T-helper 22 cell (primary cell): ENCODE measurements at places on chromosomes 5 and 9.

DNA sequence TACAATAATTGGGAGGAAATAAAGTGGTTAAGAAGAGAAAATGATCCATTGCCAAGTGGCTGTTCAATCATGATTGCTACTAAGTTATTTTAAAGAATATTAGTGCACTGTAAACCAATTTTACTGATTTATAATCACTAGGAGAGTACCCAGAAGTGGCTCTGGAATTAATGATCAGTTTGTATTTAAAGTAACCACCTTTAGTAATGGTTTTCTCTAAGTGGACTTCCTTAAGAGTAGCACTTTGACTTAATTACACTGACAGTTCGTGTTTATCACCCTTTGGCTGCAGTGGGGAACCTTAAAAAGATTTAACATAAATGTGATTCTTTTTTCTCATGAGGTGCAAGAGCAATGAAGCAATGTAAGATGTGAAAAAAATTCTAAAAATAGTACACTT lies 310.8 kb downstream of the CDH12 start:
- no peak for DNase-seq

DNA sequence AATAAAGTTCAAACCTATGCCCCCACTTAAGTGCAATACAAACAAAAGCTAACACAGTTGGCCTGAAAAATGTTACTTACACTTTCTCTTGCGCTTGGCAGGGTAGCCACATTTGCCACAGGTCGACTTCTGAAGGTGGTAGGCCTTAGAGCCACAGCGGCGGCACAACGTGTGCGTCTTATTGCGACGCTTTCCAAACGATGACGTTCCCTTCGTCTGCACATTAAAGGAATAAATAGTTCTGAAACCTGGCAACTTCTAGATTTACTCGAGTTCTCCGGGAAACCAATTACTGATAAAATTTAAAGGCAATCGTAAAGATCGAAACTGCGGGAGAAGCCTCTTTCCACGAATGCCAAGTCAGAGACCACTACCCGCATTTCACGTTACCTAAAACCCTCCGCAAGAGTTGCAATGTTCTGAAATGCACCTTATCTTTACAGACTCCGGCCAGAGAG lies 602 bp downstream of the RPL37 start:
- peak; percentile 48 for DNase-seq

- DNase-seq: no peak
These were observed 3.8 kb upstream of the NPDC1 start for GRCh38 chr9:137049544-137050449.

DNA sequence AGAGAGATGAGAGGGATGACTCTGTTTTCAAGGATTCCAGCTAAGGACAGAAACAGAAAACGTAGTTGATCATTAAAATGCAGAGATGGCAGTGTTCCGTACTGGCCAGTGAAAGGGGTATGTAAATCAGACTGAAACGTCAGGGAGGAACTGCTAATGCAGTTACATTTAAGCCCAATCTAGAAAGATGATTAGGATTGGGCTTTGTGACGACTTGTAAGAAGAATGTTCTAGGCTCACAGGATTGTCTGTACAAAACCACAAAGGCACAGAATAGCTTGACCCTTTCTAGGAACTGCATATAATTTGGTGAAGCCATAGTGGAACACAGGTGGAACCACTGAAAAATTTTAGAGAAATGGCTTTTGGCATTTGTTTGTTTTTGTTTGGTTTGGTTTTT lies 55.6 kb upstream of the TESK1 start:
- no peak for DNase-seq

DNA sequence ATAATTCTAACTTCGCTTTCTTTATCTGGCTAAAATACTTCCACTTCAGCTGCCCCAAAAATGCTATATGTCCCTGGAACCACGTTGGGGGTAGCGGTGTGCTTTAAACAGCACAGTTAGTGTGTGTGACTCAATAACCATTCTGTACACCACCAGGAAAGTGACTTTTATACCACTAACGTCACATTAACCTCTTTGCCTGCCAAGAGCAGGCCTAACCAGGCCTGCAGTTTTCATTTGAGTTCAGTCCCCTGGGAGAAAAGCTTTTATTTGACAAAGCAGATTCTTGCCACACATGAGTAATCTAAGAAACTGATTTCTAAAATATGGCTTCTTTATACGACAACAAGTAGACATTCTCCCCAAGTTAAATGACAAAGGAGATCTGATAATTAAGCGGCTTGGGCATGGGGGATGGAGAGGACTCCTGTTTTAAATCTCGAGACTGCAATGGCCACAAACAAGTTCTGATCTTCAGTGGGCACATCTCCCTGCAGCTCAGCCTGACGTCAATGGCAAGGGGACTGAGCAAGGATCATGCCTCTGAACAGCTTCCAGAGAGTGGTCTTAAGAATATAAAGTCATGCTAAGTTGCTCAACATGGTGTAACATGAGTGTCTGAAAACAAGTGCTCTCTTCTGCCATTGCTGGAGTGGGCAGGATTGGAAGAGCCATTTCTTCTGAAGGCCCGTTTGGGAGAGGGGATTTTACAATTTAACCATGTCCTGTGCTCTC lies 91.8 kb downstream of the GLIS3 start:
- no peak for DNase-seq

DNA sequence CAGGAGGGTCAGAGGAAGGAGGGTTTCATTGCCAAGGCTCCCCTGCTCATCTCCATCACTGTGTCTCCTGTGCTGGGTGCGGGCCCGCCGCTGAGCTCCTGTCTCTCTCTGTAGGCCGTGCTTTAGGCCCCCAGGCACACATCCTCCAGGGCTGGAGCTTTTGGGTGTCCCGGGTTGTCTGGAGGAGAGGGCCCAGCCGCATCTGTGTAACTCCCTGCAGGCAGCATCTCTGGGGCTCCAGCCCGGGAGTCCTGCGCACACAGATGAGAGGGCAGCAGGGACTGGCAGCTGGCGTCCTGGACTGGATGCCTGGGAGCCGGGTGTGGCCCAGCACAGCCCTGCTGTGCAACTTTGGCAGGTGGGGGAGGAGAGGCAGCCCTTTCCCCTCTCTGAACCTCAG lies 40.2 kb downstream of the LRSAM1 start:
- DNase-seq: no peak
